ENCODE measurements at places on chromosomes 12 and 14.

GRCh38 chr14:72616294-72616693, 277.6 kb downstream of the DPF3 start:
- DNase-seq, result no peak

- DNase-seq, result no peak
Observed at GRCh38 chr14:97788364-97788763, 991.2 kb downstream of the VRK1 start.

DNA sequence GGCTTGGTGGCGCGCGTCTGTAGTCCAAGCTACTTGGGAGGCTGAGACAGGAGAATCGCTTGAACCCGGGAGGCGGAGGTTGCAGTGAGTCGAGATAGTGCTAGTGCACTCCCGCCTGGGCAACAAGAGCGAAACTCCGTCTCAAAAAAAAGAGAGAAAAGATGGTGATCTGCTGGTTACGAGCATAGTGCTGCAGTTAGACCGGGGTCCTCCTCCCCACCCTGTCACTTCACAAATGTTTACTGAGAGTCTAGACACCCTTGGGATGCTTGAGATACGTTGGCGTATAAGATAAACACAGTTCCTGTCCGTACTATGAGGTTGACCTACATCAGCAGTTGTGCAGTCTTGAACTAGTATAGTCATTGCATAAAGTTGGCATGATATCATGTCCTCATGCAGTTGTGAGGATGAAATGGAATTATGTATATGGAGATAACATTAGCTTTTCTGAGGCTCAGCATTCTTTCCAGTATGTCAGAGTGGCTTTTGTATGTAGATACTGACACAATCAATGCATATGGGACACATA, 787 bp downstream of the ACAD10 start:
- no peak for DNase-seq

GRCh38 chr12:119302451-119303080, 32.0 kb upstream of the CCDC60 start:
- peak; percentile 63 for DNase-seq

GRCh38 chr14:103071544-103072251, 12.3 kb upstream of the LBHD2 start:
- DNase-seq, result peak; percentile 46

DNA sequence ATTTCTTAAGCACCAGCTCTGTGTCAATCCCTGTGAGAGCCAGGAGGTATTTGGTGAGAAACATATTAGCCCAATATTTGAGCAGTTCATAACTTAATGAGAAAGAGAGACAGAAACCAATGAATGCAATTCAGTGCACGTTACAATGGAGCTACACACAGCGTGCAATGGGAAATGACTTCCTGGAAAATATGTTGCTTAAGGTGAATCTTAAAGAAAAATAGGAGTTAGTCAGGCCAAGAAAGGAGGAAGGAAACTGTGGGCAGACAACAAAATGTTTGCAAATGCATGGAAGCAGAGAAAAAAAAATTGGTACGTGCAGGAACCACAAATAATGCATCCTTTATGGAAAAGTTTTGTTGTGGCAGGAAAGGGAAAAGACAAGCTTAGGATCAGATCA, 481.7 kb downstream of the BCAT1 start:
- no peak for DNase-seq

GRCh38 chr14:20846560-20846959, 43.9 kb upstream of the RNASE1 start:
- DNase-seq, result no peak

GRCh38 chr12:133231001-133231400, 4.7 kb downstream of the ANHX start:
- DNase-seq, result no peak

DNA sequence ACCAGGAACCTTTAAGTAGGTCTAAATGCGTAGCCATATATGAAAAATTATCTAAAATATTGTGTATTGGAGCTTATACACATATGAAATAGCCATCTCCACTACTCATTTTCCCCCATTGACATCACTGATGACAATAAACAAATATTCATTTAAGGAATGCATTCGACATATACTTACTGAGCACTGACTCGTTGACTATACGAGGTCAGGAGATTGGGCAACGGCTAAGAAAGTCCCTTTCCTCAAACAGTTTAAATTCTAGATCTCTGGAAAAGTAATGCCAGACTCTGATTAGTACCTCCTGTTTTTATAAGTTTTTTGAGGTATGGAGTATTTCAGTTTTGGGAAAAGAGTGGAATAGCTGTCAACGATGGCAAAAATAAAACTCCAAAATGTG, 139.4 kb upstream of the DIO2 start:
- DNase-seq, result no peak

- no peak for DNase-seq
Observed at GRCh38 chr14:52269100-52269499, 1.6 kb downstream of the PTGDR start.

DNA sequence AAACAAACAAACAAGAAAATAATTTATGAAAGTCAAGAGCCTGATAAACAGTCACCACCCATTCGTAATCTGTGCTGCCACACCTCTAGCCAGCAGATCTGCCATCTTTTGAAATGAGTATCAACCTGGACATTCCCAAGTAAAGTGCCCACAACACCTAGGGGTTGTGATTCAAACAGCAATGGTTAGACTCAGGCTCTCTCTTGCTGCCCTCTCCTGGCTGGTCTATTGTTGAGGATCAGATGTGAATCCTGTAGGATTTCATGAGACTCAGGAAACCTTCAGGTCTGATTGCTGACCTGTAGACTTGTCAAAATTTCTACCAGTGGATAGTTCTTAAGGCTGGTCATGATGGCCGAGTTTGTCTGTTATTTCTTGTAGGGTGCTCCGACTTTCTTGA, 26.8 kb downstream of the DGLUCY start:
- DNase-seq, result no peak

DNA sequence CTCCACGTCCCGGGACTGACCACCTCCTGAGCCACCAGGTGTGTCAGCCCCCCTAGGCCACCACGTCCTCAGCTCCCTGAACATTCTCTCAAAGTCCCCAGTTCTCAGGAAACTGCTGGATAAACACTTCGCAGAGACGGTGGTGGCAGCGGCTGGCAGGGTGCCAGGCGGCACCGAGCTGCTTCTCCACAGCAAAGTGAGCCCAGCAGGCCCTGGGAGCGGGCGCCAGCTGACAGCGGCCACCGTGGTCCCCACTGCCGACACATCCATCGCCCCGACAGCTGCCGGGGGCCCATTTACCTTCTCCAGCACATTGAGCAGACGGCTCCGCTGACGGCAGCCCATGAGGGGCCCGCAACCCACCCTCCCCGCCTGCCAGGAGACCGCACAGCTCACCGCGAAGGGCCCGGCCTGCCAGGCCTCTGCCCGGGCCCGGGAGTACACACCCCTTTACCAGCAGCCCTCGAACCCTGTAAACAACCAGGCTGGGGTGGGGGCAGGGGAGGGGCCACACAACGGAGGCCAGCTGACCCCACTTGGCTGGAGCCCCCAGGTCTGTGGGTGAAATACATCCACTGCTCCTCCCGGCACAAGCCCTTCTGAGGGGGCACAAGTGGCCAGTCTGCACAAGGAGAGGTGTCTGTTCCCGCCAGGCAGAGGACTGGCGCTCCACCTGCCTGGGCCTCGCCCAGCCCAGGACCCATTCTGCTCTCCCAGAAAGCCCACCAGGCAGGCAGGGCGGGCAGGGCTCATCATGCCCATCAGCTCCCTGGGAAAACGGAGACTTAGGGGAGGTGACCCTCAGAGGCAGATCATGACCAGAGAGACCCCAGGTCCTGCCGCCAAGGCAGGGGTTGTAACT, 10.5 kb downstream of the AKT1 start:
- DNase-seq, result no peak

DNA sequence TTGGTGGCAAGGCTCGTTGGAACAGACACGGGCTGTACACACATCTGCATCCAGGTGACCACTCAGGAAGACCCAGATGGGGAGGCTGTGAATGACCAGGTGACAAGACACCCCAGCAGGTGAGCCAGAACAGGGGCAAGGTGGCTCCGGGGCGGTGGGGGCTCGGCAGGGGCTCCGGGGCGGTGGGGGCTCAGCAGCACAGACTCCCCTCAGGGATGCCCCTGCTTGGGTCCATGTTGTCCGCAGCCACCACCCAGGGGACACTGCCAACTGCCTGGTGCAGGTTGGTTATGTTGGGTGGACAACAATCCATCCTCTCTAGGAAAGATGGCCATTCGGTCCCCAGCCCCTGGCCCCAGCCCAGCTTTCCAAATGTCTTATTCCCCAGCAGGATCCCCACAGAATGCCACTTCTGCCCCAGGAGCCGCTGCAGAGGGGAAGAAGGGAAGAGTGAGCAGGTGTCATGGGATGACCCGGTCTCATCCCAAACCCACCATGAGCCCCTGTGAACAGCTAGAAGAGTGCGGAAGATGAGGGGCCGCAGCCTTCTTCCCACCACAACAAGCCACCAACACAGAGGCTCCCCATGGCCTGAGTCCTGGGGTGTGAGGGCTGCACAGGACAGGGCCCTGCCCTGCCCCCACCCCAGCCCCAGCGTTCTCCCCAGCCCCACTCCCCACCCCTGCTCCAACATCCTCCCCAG, 31.4 kb upstream of the C14orf180 start:
- peak; percentile 46 for DNase-seq
